ENCODE measurements at places on chromosomes 4 and X.

DNA sequence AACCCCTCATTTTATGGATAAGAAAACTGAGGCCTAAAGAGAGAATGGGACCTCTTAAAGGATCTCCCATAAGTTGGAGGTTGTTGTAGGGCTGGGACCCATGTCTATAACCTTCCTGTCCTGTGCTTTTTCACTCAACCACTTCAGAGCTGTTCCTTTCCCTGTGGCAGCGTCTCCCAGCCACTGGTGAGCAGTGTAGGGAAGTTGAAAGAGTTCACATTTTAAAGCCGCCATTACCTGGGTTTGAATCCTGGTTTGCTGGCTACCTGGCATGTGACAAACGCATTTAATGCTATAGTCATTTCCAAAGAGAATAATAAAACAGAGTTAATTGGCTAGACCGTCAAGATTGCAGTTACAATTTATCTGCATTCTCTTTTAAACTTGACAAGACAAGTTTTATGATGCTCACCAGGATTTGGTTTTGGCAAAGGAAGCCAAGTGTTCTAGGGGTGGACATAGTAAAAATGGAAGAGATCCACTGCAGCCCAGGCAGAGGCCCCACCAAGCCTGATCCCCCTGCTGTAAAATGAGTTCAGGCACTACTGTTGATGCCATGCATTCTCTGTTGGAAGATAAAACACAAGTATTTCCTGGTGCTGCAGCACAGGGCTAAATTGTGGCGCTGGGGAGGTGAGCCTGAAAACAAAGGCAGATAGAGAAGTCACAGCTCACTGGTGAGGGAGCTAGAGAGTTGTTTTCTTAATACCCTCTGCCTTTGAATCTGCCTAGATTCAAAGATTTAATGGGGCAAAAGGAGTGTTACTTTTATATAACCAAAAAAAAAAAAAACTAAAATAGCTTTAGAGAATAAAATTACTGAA, 218.7 kb downstream of the NWD2 start:
- DNase-seq, result no peak

DNA sequence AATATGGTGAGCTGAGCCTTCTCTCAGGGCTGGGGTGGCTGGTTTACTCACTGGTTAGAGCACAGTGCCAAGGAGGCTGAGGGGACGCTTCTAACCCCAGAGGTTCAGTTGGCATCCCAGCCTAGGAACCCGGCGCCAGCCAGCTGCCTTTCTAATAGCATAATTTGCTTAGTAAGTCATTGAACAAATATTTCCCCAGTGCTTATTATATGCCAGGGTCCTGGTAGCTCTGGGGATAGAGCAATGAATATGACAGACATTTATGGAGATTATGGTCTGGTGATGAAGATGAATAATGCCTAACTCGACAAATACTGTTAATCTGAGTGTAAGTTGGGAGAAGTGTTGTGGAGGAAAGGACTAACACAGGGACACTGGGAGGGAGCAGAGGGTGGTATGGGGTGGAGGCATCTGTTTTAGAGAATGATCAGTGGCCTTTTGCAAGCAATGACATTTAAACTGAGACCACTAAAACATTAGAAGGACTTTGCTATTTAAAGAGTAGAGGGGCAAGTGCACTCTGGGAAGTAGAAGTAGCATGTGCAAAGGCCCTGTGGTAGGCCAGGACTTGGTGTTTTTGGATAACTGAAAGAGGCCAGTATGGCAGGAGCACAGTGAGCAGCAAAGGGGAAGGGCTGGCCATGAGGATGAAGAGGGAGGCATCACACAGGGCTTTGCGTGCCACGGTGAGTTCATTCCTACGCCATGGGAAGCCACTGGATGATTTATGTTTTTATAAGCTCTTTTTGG, 71.9 kb downstream of the ATG4A start:
- no peak for DNase-seq

- DNase-seq, result no peak
Observed at GRCh38 chr4:146960634-146961033, 15.0 kb upstream of the TTC29 start.

GRCh38 chrX:5672099-5672498, 556.6 kb downstream of the NLGN4X start:
- no peak for DNase-seq

- no peak for DNase-seq
Observed at GRCh38 chr4:116664198-116664597, 421.2 kb downstream of the TRAM1L1 start.

GRCh38 chr4:74555843-74556242, 110.9 kb downstream of the AREG start:
- no peak for DNase-seq

- no peak for DNase-seq
Observed at GRCh38 chr4:17232566-17233253, 279.2 kb downstream of the QDPR start.

GRCh38 chrX:121283921-121284320, 236.5 kb downstream of the GLUD2 start:
- DNase-seq, result no peak

DNA sequence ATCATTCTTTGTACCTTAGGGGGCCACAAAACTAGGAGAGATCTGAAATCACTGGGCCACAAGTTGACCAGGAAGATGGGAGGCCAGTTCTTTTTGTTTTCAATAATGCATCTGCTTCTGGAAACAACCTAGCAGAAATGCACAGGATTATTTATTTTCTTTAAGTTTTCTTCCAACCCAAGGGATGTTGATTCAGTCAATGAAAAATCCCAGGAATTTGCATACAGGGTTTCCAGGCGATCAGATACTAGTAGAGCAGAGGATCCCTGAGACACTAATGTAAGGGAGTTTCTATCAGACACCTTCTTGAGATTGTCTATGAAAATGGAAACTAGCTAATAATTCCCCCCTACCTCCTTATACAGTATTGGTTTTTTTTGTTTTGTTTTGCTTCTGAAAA, 7.4 kb downstream of the ATOH1 start:
- no peak for DNase-seq

GRCh38 chr4:82499738-82500434, 61.9 kb downstream of the TMEM150C start:
- DNase-seq, result no peak
